Right atrium auricular region (tissue), 2 donors: ENCODE measurements at places on chromosomes 12 and 14. TPM values are rescaled to one million over a fixed set of nuclear protein-coding genes. Genes with fewer than 3 reads are reported as not detected.

Gene GUCY2C
- total RNA-seq = not detected

Gene ACSS3
- 20.3 TPM for total RNA-seq

Gene ACSM4
- not detected for total RNA-seq

Gene PPP1R36
- 0.31 TPM for total RNA-seq

Gene TAS2R13
- total RNA-seq = 0.24 TPM

Gene RPGRIP1
- total RNA-seq = 0.12 TPM

Gene INHBC
- total RNA-seq = not detected

Gene DAD1
- total RNA-seq = 250 TPM

Gene LRP1-AS
- total RNA-seq = not detected

Gene PDE3A
- total RNA-seq = 80.7 TPM

Gene ZNF891
- total RNA-seq = 0.82 TPM

Gene EIF2S3B
- not detected for total RNA-seq

Gene PPP1R12A
- 70.7 TPM for total RNA-seq

Gene KRT86
- not detected for total RNA-seq

Gene IGF1
- total RNA-seq = 26.1 TPM

Gene NRXN3
- total RNA-seq = 2.0 TPM

Gene MYBPC1
- total RNA-seq = 3.0 TPM

Gene RND1
- total RNA-seq = not detected

Gene SLCO1B1
- total RNA-seq = not detected

Gene CRIP2
- total RNA-seq = 1,272 TPM

Gene KCNC2
- not detected for total RNA-seq

Gene TTLL5
- 15.3 TPM for total RNA-seq

Gene PLXNC1
- 2.0 TPM for total RNA-seq

Gene PTPRQ
- 11.9 TPM for total RNA-seq

Gene MSRB3
- 98.3 TPM for total RNA-seq
